CD8-positive, alpha-beta memory T cell (primary cell): ENCODE measurements at places on chromosomes 5 and 9. TPM values are rescaled to one million over a fixed set of nuclear protein-coding genes. Genes with fewer than 3 reads are reported as not detected.

DNA sequence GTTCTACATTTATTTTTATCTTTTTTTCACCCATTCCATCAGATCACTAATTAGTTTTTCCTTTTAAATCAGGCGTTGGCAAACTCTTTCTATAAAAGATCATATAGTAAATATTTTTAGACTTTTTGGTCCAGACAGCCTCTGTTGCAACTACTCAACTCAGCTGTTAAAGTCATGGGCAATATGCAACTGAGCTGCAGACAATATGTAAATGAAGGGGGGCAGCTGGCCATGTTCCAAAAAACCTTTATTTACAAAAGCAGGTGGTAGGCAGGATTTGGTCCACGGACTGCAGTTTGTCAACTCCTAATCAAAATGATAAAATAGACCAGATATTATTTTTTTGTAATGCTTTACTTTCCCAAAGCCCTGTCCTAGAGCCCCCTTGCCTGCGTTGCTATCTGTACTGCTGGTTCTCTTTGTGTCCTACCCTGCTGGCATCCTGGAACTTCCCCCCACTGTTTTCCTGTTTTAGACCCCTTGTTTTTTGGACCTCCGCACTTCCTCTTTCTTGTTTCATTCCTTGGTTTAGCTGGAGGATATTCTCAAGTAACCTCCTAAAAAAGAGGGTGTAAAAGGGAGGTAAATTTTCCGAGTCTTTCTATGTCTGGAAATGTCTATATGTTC, 24.7 kb upstream of the TNFSF8 start:
- DNase-seq, result no peak

- DNase-seq, result no peak
Measured at GRCh38 chr5:107217721-107218130, 453.0 kb downstream of the EFNA5 start.

- DNase-seq, result no peak
Measured at GRCh38 chr5:34604119-34604675, 51.9 kb upstream of the RAI14 start.

PTGS1 gene
- total RNA-seq, result 0.27 TPM

DNA sequence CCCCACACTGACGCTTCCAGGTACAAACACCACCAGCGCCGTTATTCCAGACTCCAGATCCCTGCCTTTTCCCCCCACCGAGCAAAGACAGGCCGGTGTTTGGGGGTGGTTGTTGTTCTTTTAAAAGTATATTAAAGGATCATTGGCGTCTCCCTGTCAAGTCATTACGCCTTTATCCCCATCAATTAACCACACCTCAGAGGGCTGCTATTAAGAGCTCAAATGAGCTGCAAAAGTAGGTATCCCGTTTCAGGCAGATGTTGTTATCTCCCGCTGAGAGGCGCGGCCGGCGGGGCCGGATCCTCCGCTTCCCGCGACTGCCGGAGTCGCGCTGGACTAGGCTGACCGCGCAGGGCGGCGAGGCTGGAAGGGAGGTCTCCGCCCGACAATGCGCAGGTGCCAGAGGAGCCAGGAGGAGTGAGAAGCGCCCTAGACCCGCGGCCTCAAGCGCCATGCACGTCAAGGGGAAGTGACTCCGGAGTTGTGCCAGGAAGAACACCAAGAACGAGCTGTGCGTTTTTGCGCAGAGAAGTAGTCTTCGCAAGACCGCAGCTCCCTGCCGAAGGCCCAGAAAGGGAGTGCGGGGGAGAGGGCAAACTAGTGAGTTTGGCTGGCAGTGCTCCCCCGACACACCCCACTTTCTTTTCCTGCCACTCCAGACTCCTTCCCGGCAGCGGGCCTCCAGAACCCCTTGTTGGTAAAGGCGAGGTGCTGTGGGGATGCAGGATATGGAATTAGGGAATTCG, 8.2 kb downstream of the NR2F1-AS1 start:
- no peak for DNase-seq

GRCh38 chr9:2180154-2180553, 165.0 kb downstream of the SMARCA2 start:
- no peak for DNase-seq

- DNase-seq, result no peak
Measured at GRCh38 chr5:83388608-83389007, 82.9 kb upstream of the VCAN start.

DNA sequence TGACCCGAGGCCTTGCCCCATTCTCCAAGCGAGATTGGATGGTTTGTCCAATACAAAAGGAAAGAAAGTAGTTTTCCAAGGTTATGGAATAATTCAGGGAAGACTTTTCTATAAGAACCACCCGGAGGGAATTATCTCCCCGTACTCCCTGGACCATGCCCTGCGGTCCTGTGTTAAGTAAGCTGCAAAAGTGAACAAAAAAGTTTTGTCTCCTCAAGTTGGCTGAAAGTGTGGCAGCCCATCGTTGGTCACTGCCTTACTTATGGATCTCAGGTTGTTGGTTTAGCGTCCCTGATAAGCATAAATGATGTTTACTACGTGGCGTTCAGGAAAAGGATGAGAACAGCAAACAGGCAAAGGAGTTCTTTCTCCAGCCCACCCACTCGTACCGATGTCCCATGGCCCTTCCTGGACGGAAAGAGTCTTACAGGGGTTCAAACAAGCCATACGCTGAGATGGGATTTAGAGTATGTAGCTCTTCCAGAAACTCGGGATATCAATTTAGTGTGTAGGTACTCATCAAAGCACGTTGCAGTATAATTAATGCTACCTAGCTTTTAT, 413 bp upstream of the AUH start:
- no peak for DNase-seq

IFNA21 gene
- not detected for total RNA-seq
